ENCODE measurements at places on chromosomes 13 and 19. TPM values are rescaled to one million over a fixed set of nuclear protein-coding genes. Genes with fewer than 3 reads are reported as not detected.

Gene C5AR2
- total RNA-seq, result not detected

Gene MEIS3
- 9.6 TPM for total RNA-seq

Gene PRKCG
- total RNA-seq, result 0.57 TPM

Gene ZNF415
- total RNA-seq, result 1.7 TPM

GRCh38 chr19:29845574-29846176 lies 33.9 kb downstream of the CCNE1 start:
- H3K36me3 ChIP-seq, result no peaks in the 10 kb centered on the region
- no peak overlapping the region for H3K27ac ChIP-seq
- peak overlapping the region; percentile 48 for H3K4me3 ChIP-seq
- peak; percentile 18 for DNase-seq

DNA sequence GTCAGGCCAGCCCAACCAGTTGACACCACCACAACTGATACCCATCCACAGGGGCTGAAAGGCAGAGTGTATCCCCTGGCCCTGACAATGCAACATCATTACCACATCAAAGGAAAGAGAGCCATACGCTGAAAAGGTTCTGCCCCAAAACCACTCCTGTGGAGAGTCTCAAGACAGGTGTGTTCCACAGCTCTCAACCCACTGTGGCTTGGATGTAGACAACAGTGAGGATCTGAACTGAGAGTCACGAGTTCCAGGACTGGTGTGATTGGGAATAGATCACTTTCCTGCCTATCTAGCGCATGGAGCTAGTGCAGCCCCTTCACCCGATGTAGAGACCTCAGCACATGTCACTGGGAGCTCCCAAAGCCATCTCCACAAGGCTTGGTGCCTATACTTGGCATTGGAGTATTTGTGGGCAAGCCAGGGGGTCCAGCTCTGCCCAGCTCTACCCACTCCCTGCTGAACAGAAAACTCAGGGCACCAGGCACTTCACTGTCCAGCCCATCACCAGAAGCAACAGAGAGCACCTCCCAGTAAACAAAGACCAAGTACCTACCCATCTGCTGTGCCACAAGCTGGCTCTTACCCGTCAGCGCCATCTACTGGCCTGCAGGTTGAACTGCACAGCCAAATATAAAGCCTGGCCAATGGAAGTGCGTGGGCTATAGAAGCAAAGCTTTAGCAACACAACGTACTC lies 579.5 kb downstream of the UQCRFS1 start:
- no peaks in the 10 kb centered on the region for H3K36me3 ChIP-seq
- no peaks in the 10 kb centered on the region for H3K4me1 ChIP-seq
- H3K4me3 ChIP-seq, result no peak overlapping the region
- no peaks in the 10 kb centered on the region for H3K27me3 ChIP-seq
- peak; percentile 40 for DNase-seq
